ENCODE measurements at places on chromosomes 2 and 18.

DNA sequence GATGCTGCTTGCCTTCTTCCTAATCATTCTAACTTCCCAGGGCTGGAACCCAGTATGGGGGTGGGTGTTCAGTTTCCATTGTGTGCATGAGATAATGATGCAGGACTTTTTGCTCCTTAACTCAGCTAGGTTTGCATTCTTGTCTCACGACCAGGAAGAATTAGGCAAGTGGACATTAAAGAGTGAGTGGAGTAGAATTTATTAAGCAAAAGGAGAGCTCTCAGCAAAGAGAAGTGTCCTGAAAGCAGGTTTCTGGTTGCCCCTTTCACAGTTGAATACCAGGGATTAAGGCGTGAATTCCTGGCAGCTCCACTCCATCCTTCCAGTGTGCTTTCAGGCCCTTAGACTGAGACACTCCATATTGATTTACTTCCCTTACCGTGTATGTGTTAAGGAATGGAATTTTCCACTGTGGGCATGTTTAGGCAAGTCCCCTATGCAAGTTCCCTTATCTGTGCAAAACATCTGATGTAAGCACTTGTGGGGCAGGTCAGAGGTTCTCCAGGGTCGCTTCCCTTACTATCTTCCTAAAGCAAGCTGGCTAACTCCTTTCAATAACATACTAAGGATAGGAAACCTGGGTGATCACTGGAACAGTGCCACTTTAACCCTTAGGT is 126.5 kb downstream of the GPR39 start:
- DNase-seq: no peak

- no peak for DNase-seq
Measured at GRCh38 chr2:212477571-212477970, 61.0 kb downstream of the ERBB4 start.

DNA sequence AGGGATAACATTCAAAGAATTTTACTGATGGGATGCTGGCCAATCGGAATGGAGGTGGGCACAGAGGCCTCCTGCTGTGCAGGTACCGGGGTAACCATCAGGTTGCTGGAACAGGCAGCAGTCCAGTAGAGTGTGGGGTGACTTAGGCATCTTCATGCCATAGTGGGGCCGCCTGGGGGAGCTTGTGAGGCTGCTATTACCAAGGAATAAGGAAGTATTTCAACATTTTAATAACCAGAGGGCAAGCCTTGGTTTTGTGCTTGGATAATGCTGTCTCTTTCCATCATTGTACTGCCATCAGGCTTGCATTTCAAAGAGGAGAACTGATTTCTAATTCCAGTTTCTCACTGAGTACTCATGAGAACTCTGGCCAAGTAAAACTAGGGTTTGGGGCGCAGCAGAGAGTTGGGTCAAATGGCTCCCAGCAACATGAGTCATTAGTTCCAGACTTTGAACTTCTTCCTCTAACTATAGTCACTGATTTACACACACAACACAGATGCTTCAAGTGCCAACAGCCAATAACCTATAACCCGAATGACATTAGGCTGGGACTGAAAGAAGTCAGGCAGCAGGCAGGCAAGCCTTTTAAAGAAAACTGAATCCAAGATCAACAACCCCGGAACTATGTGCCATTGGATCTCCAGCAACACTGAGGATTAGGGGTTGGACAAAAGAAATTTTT is 56.1 kb upstream of the FHL2 start:
- DNase-seq: peak; percentile 33

- DNase-seq: peak; percentile 90
Measured at GRCh38 chr2:177264693-177265587, at the start of gene NFE2L2. TSS of gene NFE2L2 (minus strand) at chr2:177264727. CDS start at chr2:177264576, 151 bp downstream.

- DNase-seq: peak; percentile 87
Measured at GRCh38 chr18:46281185-46282176, 177.3 kb downstream of the HAUS1 start.

DNA sequence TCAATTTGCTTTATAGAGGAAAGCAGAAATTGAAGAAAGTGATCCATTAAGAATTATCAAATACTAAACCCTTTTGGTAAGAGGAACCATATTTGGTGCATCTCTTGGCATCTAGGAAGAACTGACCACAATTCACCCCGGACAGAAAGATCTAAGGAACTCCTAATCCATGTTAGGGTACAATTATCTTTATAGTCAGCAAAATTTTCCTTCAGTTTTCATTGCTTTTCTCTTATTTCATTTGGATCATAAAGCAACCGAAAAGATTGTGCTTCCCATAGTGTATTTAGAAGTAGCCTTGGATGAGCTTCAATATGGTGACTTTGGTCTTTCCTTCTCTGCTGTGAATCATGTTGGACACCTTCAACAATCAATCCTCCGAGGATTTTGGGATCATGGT is 50.1 kb upstream of the IGFBP5 start:
- DNase-seq: no peak

Measured in WERI-Rb-1 (cell line).